Stimulated activated CD8-positive, alpha-beta memory T cell treated with anti-CD3 and anti-CD28 coated beads, Interleukin-4, amount 100 ng/mL, for 1 hour (primary cell): ENCODE measurements at places on chromosomes 1 and 21.

GRCh38 chr1:100036718-100037655, 67.2 kb downstream of the SLC35A3 start:
- DNase-seq = no peak

GRCh38 chr1:115426231-115426771, 88.3 kb upstream of the NGF start:
- no peak for DNase-seq

- DNase-seq = no peak
Observed at GRCh38 chr1:70719154-70719553, 308.1 kb downstream of the CTH start.

DNA sequence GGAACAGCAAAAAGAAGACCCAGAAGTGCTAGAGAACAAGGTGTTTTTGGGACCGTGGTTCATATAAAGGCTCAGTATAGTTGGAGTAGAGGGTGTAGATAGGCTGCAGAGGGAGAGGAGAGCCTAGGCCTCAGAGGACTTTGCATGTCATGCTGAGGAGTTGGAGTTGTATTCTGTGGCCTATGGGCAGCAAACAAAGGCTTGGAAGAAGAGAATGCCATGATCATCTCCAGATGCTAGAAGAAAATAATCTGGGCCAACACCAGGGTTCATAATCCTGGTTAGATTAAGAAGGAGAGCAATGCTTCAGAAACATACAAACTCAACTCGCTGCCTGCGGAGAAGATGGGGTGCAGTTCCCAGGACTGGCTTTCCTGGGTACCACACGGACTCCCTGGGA, 262.8 kb upstream of the USP24 start:
- no peak for DNase-seq

DNA sequence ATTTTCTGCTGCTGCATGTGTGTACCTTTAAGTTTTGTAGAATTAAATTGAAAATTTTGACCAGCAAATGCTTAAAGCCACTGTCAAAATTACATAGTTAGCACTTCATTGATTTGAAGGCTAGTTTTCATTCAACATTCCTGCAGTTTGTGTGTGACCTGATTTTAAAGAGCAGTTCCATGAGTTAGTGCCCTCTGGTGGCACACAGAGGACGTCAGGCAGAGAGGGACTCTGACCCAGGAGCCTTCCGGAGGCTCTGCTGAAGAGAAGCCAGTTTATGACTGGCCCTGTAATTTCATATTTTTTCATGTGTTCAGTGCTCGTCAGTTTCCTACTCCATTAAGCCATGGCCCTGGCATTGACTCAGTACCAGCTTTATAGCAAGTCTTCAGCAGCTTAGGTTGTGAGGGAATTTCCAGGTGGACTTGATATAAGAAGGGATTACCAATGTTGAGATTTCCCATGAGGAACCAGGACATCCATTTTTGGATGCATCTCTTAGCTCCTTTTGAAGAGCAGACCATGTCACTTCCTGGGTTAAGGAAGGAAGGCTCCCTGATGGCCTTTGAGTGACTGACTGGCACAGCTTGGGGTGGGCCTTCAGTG, 104.7 kb downstream of the CAMTA1 start:
- peak; percentile 3 for DNase-seq

- DNase-seq = no peak
Observed at GRCh38 chr1:151729966-151730291, 8.6 kb downstream of the RIIAD1 start.

DNA sequence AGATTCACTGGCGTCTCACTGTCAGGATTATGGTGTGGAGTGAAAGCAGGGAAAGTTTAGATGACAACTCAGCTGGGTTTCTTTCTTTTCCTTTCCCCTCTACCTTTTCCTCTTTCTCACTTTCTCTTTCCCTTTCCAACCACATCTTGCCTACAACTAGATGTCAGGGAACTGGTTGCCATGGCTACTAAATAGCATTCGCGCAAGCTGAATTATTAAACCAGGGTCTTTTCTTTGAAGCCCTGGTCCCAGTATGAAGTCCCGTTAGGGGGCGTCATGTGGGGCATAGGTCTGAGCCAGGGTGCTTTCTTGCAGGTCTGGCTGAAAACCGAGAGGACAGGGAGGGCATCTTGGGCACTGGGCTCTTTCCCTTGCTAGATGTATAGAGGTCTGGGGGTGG, 168.4 kb upstream of the CACNA1E start:
- DNase-seq = no peak

DNA sequence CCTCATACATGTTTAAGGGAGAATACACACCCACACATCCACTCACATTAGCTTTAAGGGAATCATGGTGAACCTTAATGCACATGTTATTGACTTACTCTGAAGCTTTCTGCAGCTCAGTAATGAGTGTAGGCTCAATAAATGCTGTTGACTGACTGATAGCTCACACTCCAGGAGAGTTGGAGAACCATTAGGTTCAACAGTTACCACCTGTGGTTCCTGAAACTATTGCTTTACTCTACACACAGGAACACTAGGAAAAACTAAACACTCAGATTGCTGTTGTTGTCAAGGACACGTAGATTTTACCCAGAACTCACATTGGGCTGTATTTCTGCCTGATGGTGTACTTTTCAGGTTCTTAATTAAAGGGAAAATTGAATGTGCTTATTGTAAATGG, 37.3 kb downstream of the ZC3H11B start:
- no peak for DNase-seq

DNA sequence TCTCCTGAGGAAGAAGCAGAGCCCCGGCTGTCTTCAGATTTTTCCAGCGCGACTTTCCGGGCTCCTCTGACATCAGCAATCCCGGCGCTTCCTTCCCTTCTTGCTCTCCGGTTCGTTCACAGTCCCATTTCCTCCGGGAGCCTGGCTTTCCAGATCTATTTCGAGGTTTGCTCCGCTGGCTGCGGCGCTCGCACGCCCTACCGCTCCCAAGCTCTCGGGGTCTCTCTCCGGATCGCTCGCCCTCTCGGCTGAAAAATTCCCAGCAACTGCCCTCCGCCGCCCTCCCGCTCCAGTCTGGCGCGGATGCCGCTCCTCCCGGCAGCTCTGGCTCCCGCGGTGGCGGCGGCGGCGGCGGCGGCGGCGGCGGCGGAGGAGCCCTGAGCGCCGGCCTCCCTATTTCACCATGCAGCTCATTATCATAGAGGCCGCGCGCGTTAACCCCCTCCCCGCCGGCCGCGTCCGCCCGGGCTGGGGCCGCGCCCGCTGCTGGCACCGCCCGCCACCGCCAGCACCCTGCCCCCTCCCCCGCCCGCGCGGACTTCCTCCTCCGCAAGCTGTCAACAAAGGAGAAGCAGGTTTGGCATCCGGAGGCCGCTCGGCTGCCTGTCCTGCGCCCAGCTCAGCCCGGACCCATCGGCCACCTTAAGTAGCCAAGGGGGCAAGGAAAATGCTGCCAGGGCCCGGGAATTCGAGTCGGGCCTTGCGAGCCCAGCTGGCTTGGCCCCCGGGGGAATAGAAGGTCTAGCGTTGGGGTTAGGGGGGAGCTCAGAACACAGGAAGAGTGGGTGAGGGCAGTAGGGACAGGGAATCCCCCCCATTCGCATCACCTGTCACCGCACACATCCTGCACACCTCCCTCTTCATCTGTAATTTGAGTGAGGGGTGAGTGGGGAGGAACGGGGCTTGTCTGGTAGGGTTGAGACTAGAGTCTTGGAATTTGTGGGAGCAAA, at the start of gene PLXNA2:
PLXNA2 (minus strand) TSS at position 418 of the 950 bp plus-strand sequence. CDS start 26,462 bp downstream, outside the sequence.
- no peak for DNase-seq

- no peak for DNase-seq
Observed at GRCh38 chr1:11680270-11681070, 478 bp downstream of the MAD2L2 start.

DNA sequence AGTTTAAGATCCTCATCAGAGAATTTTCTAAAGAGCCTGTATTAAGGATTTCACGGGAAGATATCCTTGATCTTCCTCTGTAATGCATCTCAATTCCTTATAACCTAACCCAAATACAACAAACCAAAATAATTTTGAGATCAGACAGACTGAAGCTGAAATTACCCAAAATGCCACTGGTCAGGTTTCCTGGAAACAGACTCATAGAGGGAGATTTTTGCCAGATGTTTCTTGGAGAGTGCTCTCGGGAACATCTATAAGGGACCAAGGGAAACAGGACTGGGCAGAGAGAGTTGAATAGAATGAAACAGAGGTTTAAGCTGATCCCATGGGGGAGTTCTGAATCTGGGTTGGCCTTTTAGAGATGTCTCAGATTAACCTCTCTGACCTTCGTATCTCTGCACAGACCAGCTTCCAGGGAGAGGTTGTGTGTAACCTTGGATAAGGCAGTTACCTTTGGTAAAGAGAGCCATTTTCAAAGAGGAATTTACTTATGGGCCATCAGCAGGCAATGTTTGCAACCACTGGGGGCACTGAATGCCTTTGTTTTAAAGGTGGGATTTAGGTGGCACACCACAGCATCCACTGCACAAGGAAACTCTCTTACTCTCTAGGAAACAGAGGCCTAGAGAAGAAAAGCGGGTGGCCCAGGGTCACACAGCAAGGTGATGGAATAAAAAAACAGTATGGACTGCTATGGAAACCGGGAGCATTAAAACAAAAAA, 130.8 kb upstream of the SGIP1 start:
- DNase-seq = no peak

DNA sequence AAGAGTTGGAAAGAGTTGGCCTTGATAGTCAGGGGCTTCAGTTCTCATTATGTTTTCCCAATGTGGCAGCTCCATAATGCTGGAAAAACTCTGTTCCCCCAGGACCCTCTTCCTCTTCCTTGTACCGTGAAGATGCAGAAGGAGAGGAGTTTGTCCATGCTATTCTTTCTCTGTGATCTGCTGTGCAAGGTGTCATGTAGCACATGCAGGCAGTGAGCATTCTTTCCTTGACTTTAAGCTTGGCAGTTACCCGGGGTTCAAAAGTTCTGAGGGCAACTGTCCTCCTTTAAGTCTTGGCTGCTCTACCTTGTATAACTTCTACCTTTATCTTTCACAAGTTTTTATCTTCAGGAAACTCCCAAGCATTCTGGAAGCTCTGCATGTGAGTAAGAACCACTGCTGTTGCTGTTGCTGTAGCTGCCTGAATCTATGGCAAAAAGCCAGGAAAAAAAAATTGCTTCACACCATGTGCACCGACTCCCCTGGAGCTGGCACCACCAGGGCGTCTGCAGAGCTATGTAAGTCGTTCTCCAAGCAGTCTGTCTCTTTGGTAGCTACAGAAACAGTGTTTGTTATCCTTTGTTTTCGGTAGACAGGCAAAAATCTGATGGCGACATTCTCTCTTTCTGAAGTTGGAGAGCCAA, 42.7 kb upstream of the SLC16A1 start:
- DNase-seq = no peak

DNA sequence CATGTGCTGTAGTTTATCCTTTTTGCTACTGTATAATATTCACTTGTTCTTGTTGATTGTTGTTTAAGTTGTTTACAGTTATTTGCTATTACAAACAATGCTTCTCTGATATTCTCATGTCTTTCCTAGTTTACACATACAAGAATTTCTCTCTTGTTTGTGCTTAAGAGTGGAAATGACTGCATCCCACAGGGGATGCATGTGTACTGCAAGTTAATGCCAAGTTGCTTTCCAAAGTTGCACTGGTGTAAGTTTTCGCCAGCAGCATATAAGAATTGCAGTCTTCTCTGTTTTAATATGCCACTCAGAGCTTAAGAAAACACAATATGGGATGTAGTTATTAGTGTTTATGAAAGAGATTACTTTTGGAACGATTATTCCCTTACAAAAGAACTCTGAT, 97.7 kb downstream of the NEK7 start:
- no peak for DNase-seq

DNA sequence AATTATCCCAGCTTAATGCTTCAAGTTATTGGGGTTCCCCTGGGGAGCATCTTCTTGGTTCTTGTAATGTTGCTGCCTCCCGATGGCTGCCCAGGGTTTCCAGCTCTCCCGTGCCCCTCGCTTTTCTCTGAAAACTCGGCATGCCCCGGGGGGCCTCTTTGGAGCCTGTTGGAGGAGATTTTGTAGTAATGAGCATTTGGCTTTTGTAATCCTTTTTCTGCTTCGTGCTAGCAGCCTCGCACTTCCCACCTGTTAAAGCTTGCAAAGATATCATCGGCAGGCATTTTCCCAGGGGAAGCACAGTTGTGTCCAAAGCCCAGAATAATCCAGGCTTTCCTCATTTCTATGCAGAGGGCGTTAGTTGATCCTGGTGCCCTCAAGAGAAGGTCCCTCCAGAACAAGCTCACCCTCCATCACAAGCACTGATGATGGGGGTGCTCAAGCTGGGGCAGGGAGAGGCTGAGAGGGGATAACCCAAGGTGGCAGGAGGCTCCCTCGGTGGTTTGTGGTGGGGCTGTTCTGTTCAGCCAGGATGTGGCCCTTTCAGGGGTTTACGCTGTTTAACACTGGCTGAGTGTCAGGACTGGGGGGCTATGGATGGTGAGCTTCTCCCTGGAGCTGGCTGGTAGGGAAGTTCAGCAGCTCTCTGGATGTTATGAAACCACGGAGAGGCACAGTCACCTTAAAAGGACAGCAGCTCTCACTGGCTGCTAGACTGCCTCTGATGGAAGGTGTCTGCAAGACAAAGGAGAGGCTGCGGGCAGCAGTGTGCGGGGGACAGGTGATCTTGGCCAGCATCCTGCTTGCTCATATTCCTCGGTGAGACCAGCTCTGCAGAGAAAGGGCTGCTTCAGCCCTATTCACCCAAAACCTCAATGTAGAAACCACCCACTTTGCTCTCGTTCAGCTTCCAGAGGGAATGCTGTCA, 477.1 kb upstream of the VAMP3 start:
- no peak for DNase-seq

DNA sequence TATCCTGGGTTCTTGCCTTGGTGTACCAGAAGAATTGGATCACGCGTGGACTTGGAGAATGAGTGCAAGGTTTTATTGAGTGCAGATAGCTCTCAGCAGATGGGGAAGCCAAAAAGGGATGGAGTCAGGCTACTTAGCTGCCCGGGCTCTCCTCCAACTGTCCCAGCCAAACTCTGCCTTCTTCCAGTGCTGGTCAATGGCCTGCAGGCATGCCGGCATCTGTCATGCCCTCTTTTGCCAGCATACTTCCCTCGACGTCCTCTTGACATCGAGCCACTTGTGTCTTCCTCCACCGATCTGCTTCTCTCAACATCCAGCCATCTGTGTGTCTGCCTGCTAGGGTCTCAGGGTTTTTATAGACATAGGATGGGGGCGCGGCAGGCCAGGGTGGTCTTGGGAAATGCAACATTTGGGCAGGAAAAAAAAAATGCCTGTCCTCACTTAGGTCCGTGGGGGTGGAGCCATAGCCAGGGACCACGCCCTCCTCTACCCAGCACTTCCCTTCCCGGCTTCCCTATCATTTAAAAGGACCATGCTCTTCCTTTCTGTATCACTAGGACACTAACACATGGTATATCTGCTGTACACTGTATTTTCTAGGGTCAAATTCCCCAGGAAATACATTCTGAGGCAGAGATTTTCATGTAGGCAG, 47.0 kb upstream of the BCAR3 start:
- DNase-seq = no peak

GRCh38 chr1:160916666-160917065, 31.7 kb upstream of the ITLN1 start:
- no peak for DNase-seq
